Stimulated activated CD4-positive, alpha-beta T cell treated with anti-CD3 and anti-CD28 coated beads, Interleukin-1b, Interleukin-23, amount 100 ng/mL, for 48 hours (primary cell): ENCODE measurements at places on chromosomes 1 and 21.

GRCh38 chr1:224809613-224810012 lies 119.9 kb upstream of the DNAH14 start:
- DNase-seq: no peak

- DNase-seq: no peak
Observed at GRCh38 chr1:246152986-246153431, 354.1 kb downstream of the SMYD3 start.

GRCh38 chr1:20095564-20096434 lies 23.5 kb downstream of the PLA2G2D start:
- DNase-seq: no peak

DNA sequence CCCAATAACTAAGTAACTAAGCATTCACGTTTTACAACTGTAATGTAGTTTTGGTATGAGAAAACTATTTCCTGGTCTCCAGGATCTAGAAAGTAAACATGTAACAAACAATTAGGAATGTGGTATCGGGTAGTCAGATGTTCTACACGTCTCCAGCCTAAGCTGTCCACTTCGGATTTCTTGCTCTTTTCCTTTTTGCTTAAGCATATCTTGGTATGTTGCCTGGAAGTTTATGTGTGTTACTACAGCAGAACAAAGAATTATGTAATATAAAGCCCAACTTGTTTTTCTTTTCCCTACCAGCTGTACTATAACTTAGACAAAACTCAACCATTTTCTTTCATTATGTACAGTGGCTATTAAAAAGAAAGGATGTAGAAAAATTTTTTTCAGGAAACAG lies 20.4 kb upstream of the WARS2 start:
- DNase-seq: no peak

DNA sequence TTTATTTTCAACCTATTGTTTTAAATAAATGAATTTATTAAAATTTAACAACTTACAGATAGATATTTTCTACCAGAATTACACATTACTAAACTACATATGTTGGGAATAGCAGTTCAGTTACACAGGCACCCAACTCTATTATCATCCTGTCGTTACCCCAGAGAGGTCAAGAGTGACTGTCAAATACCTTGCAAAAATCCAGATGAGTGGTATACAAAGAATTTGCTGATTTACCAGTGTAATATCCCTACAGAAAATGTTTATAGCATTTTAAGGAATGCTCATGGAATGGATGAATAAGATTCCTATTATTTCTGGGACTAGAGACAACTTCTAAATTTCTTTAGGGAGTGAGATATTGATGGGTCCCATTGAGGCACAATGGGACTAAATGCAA lies 300.7 kb upstream of the RGS18 start:
- no peak for DNase-seq

DNA sequence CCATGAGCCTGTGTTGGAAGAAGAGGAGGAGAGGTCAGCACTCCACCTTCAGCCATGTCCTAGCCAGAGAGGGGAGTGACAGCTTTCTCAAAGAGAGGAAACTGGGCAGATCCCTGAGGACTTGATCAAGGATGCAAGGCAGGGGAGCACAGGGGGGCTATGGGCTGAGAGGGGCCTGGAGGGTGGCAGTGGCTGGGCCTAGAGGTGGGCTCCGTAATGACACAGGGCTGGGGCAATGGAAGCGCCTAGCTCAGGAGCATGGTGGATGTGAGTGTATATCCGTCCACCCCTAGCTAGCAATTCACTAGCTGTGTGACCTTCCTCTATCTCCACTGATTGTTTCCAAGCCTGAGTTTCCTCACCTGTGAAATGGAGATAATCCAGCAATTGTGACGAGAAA lies 32.6 kb downstream of the NEK2 start:
- DNase-seq: no peak
